NCI-H1092 (cell line): ENCODE measurements at places on chromosomes 2 and 18.

DNA sequence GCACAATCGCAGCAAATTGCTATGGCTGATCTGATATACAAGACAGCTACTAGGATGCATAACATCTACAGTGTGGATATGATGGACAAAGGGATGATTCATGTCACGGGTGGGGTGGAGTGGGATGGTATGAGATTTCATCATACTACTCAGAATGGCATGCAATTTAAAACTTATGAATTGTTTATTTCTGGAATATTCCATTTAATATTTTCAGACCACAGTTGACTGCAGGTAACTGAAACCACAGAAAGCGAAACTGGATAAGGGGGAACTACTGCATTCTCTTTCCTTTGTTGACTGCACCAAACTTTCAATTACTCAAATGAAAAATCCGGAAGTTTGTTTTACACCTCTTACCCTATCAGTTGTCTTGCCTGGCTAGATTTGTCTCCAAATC, 94.4 kb upstream of the NEUROD1 start:
- no peak for DNase-seq

GRCh38 chr2:157587576-157587975, 41.1 kb downstream of the ACVR1C start:
- peak; percentile 70 for DNase-seq

DNA sequence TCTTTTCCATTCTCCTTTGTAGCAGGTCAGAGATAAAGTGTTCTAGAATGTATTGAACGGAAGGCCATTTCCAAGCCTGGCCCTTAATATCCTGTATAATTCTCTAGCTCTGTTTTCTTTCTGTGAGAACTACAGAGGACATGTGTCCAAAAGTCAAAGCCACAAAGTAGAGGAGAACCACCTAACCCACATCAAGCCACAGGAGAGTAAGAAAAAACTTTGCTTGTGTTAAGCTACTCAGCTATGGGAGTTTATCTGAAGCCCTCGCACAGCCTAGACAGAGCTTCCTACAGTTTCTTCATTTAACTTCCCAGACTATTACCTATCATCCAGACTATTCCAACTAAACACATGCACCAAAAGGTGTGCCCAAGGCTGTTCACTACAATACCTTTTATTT, 22.0 kb downstream of the ADAM17 start:
- no peak for DNase-seq

DNA sequence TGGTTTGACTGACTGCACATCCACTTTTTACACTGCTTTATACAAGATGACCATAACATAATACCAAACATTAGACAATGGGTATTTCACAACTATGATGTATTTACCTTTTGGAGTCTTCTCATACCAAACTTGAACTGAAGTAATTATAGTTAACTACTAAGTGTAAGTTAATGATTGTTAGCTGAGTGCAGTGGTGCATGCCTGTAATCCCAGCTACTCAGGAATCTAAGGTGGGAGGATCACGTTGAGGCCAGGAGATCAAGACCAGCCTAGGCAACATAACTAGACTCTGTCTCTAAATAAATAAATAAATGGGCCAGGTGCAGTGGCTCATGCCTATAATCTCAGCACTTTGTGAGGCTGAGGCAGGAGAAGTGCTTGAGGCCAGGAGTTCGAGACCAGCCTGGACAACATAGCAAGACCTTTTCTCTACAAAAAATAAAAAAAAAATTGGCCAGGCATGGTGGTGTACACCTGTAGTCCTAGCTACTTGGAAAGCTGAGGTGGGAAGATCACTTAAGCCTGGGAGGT, 44.9 kb upstream of the ORC2 start:
- no peak for DNase-seq

DNA sequence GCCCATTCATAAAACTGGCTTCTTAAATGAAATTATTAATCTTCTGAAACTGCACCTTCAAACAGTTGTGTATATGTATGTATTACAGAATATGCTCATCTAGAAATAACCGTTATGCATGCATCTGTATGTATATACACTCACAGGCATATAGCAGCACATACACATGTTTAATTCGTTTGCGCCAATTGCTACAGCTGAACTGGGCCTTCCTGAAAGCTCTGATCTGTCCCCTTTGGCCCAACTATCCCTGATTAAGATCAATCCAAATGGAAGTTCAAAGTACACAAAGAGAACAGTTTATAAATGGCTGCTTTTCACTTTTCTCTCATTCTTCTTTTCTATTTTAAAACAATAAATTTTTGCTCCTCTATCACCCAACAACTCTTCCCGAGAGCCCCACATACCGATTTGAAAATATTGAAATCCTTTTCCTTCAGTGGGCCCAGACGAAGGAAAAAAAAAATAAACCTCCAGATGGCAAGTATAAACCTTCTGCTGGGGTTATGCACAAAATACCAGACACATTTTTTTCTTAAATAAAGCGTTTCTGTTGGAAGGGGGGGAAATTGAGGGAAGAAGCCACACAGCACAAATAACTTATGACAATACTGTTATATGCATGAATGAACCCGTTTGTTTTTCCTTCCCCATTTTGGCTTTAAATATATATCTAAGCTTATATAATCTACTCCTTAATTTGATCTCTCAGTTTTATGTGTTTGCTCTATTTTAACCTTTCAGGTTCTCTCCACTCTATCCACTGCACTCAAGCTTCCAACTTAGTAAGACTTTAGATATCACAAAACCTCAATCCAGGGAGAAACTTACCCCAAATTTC, 267.3 kb downstream of the TCF4 start:
- peak; percentile 24 for DNase-seq

DNA sequence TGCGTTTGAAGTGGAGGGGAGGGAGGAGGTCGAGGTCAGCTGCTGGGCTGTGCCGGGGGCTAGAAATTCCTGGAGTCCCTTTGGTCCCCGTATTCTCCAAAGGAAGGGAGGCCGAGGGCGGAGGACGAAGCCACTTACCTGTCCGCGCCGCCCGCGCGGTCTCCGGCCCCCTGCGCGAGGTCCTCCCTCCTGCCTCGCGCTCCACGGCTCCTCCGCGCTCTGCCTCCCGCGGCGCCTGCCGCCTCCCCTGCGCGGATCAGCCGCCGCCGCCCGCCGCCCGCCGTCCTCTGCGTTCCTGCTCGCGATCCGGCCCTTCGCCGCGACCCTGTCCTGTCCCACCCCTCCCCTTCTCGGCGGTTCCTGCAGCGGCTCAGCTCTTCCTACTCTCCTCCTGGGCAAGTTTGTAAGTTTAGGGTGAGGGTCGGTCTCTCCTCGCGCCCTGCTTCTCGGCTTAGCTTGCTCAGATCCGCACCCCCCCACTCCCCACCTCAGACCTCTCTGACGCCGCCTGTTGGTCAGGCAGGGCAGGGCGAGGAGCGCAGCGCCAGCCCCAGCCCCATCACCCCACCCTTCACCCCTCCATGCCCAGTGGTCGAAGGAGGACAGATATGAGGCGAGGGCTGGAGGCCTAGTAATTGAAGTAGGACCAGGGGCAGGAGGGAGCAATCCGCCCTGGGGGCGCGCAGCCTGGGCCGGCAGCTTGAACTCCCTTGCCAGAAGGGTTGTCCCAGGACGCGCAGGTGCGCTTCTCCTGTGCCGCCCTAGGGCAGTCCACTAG, 9.7 kb upstream of the SKOR2 start:
- no peak for DNase-seq

GRCh38 chr2:3192920-3193319, 184.7 kb downstream of the EIPR1 start:
- no peak for DNase-seq

DNA sequence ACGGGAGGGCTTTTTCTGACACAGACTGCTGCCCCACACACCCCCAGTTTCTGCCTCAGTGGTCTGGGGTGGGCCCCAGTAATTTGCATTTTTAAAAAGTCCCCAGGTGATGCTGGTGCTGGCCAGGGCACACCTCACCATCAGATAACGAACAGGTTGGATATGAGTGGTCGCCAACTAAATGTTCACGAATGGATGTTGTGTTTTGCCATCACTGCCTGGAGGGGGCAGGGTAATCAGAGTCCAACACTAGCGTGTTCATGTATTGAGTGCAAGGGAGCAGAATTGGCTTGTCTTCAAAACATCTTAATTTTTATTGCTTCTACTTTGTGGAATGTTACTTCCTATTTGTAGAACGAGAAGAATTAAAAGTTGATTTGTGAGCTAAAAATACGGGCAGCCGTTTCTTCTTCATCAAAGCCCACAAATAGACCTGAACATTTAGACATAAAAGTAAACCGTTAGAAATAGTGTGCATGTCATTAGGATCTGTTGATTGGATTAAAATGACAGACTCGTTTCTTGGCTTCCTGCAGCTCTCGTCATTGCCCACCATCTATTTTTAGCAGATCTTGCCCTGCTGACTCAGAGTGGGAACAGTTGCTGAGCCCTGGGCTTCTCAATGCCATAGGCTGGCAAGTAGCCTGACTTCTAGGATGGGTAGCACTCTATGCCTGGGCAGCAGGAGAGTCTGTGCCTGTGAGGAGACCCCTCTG, 45.2 kb downstream of the NCK2 start:
- no peak for DNase-seq

DNA sequence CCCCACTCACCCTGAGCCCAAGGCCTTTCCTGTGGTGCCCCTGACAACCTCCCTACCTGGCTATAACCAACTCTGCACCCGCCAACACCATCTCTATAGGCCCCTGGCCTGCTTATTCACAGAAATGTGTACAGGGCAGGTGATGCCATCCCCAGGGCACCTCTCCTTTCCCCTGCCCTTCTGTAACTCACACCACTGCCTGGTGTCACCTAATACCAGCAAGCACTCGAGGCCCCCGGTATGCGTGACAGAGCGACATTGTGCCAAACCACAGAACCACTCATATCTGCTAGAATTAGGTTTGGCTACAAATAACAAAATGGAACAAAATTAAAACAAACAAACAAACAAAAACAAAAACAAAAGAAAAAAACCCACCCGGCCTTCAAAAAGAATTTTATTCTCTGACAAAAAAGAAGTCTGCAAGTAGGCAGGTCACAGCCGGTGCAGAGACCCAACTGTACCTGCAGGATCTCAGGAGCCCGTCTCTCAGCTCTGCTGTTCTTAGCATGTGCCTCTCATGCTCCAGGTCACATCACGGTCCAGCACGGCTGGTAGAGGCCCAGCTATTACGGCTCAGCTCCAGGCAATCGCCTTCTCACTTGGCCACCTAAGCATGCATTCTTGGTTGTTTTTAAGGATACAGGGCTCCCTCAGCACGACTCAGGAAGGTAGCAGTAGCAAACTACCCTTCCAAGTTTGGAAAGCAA, 51.4 kb downstream of the FAM178B start:
- no peak for DNase-seq

GRCh38 chr2:105515581-105516415, 116.9 kb upstream of the FHL2 start:
- peak; percentile 19 for DNase-seq

DNA sequence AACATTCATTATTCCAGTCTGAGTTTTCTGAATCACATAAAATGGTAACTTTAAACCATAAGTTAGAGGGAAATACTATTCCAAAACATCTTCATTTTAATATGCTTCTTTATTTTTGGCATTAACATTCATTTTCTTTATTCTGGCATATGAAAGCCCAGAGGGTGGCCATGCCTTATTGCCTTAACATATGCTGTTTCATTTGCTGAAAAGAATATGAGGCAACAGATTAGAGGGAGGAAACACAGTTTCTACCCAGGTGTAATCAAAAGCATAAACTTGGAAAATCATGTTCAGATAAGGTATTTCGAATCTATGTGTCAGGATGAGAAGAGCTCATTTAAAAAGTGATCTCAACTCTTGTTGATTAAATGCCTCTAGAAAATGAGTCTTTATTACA, 379.9 kb upstream of the DSEL start:
- no peak for DNase-seq

- DNase-seq: no peak
Observed at GRCh38 chr2:237604960-237605359, 14.4 kb upstream of the RAB17 start.

DNA sequence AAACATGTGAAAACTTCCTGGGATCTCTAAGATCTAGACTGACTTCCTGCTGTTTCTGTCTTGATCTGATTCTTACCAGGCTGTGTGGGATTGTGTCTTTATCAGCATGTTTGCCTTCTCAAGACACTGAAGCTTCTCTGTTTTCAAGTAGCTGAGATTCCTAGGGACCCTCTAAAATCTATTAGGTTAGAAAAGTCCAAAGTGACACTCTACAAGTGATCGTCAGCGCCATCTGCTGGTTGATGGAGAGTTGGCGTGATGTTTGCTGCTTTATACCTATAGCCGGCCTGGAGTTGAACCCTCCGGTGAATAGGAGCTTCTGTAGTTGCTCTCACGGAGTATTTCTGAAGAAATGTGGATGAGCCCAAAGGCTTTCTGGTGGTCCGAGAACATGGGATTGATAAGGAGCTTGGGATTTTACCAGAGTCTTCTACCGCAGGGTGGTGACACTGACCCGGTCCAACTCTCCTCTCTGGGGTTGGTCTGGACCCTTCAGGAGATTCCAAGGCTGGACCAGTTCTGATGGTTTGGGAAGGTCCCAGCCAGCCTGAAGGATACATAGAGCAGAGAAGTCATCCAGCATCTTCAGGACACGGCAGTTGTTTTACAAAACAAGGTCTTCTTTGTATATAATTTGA, 96.0 kb upstream of the TTC39C start:
- DNase-seq: peak; percentile 83

GRCh38 chr2:110871637-110872036, 139.3 kb downstream of the ACOXL start:
- no peak for DNase-seq

GRCh38 chr2:216904974-216905373, 45.1 kb upstream of the TNP1 start:
- no peak for DNase-seq

- DNase-seq: peak; percentile 52
Observed at GRCh38 chr18:61551586-61551985, 218.4 kb downstream of the CDH20 start.

- DNase-seq: no peak
Observed at GRCh38 chr18:10142496-10143160, 228.8 kb downstream of the VAPA start.

DNA sequence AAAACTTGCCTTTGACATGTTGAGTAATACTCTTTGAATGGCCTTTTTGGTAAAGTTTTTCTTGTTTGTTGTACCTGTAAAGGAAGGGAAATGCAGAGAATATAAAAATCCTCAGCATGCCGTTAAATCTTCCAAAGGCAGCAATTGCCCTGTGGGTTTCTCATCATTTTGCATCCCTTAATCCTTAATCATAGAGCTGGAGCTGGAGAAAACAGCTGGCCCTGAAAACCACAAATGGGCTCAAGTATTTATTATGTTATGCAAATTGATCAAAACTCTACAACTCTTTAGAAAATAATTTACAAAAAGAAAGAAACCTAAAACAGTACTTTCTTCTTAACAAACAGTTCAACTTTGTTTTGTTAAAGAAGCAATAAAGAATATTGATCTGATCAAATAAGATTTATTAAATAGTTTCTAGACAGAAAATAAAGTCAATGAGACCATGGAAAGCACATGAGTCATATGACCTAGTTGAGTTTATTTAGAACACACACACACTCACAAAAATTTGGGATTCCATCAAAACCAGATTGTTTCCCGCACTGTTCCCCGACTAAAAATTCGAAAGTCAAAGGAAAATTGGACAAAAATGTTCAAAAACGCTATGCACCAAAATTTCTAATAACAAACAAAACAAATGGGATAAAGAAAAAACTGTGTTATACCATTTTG, 309.0 kb downstream of the GULP1 start:
- no peak for DNase-seq

GRCh38 chr2:120866483-120867140, 130.9 kb downstream of the GLI2 start:
- no peak for DNase-seq
